ENCODE measurements at places on chromosomes 12 and 14. TPM values are rescaled to one million over a fixed set of nuclear protein-coding genes. Genes with fewer than 3 reads are reported as not detected.

DNA sequence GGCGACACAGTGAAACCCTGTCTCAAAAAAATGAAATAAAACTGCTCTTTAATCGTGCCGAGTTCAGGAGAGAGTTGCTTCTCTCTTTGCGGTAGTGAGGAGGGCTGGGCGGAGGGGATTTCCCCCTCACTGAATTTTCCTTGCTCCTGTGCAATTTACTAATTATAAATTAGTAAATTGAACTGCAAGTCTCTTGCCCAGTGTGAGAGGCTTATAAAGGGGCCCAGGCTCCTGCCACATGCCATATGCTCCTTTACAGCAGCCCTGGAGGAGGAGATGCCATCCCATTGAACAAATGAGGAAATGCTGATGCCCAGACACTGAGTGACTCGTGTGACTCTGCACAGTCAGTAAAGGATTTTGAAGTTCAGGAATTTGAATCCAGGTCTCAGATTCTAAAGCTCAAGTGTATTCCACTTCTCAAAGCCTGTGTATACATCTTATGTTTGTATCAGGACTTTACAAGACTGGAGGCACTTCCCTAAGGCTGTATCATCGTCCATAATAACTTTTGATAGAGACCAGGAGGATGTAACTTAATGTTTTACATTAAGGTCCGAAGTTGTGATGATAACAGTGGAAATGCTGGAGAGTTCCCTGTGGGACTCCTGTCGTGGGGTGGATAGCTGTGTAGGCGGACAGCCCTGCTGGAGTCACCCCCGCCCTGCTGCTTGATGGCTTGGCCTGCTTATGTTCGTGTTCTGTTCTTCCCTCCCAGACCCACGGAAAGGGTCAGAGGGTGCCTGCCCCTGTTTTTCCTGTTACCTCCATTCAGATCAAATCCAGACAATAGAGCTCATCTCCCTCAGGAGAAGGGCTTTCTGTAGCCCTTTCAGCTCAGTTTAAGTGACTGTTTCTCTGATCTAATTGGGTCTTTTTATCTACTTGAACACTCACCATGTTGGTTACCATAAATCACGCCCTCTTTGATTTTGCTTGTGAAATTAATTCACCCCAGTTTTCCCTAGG is 13.9 kb downstream of the PELI2 start:
- DNase-seq, result no peak

DNA sequence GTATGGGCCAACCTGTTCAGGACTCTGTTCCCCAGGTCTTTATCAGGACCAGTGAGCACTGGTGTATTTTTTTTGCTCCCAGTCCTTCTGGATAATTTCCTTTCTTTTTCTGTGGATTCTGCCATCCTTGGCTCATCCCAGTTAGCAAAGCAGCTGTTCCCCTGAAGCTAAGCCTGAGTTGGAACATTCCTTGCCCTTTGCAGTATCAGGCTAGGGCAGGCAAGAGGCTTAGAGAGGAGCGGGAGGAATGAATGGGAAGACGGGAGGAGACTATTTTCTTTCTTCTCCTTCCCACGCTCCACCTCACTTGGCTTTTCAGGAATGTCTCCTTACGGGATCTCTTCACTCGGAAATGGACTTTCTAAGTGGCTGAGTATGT is 29.2 kb downstream of the ERG28 start:
- no peak for DNase-seq

- no peak for DNase-seq
Observed at GRCh38 chr14:84375235-84375634, 1154.7 kb upstream of the FLRT2 start.

DNA sequence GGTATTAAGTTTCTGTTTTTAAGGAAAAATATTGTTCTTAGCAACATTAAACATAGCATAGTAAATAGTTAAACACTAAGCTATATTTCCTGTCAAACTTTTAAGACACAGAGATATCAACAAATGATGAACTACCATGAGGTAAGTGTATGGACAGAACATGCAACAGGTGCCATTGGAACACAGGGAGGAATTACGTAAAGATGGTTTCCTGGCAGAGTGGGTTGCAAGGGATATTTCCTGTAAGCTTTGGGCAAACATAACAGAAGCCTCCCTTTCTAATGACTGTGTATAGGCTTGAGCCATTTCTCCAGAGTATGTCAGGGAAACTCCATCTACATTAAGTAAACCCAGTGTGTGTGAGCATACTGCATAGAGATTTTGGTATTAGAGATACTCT is 31.7 kb upstream of the HELB start:
- no peak for DNase-seq

- peak; percentile 83 for DNase-seq
Observed at GRCh38 chr12:10189653-10190052, 10.8 kb downstream of the TMEM52B start.

DNA sequence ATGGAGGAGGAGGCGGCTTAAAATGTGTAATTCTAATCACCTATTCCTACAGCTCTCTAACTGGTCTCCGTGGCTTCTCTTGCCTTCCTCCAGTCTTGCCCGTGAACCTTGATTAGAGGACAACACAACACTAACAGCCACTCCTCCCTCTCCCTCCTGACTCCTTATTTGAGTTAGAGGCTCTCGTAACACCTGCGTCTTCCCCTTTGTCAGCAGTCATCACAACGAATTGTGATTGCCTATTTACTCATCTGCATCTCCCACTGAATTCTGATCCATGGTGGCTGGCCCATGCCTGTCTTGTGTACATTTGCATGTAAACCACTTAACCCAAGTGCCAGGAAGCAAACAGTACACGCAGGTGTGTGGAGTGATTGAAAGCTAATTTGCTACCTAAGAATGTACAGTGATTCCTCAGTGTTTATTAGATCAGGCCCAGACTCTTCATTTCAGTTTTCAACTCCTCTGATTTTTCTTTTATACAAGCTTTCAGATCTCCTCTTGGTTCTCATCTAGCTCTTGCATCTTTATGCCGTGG is 154.5 kb downstream of the MON2 start:
- DNase-seq, result no peak

- DNase-seq, result no peak
Observed at GRCh38 chr14:69895109-69895508, 15.9 kb downstream of the SMOC1 start.

DNA sequence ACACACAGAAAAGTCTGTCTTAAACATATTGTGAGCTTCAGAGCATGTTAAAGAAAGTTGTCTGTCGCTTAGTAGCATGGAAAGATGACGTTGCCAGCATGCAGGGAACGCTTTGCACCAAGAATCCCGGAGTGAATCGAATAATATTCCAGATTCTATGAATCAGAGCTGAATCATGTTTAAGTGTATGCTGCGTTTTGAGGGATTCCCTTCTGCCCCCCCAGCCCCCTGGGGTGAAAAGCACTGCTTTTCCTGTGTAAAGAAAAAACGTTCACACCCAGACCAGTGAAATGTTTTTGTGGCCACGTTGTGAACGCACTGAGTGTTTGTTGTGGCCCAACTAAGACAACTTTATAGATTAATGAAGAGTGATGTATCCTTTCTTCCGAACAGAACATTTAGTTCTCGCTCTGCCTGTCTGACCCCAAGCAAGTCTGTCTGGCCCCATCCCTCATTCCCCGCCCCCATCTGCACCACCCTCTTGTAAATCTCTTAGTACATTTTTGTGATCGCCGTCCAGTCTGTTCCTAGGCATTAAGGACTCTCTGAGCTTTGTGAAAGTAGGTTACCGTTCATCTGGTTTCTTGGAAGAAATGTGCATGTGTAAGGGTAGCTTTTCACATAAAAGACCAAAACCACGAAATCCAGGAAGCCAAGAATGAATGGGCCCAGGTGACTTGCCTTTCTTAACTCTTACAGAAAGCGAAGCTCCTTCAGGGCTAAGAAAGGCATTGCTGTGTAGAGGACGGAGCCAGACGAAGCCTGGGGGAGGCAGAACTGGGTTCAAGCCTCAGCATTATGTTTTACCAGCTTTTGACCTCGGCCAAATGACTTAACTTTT is 103.0 kb downstream of the SAMD4A start:
- DNase-seq, result peak; percentile 83

GRCh38 chr14:105547741-105548169 is 21.4 kb downstream of the TMEM121 start:
- no peak for DNase-seq

- DNase-seq, result no peak
Observed at GRCh38 chr14:21734457-21735074, 60.9 kb upstream of the OR4E1 start.

- no peak for DNase-seq
Observed at GRCh38 chr14:76995279-76996035, 33.1 kb downstream of the IRF2BPL start.

GRCh38 chr12:7937833-7938506 is 2.0 kb upstream of the SLC2A3 start:
- DNase-seq, result no peak

GRCh38 chr12:107731366-107731765 is 29.6 kb downstream of the PRDM4 start:
- no peak for DNase-seq

GRCh38 chr14:20611277-20611676 is 20.1 kb upstream of the RNASE12 start:
- DNase-seq, result no peak

DNA sequence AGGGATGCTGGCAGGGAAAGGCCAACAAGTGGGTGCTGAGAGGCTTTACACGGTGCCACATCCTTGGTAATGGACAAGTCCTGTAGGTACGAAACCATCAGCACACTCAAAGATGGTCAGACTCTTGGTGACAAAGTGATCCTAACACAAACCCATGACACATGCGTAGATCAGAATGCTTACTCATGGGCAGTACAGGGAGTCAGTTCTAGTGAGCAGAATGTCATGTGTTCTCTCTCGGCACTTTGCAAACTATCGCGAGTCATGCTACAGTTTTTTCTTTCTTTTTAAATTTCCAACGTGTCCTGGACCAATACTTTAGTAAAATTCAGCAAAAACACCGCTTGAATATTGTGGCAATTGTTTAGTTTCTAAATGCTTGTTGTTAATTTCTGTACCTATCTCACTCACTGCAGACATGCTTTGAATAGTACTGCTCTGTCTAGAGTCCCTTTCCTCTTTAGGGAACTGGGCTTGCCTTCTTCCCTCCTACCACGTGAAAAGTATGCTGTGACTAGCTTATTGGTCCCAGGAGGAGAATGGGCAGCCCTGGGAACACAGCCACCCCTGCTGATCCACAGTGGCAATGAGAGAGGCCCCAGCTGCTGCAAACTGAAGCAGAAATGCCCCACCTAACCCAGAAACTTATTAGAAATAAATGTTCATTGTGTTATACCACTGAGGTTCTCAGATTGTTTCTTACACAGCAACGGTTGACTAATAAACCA is 62.4 kb downstream of the UBR7 start:
- no peak for DNase-seq

DNA sequence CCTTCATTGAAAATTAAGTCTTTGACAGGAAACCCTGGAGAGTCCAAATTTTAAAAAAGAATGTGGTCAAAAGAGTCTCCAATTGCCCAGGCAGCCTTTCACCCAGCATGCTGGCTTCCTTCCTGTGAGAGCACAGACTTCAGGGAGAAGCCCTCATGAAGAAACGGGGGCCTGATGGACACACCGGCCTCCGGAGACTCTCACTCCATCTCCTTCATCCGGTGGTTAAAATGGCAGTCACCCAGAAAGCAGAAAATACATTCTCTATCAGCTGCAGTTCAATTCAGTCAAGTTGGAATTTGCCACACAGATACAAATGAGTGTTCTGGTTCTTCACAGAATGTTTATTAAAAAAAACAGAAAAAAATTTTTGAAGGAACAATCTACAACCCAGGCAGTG is 56.5 kb downstream of the CPM start:
- no peak for DNase-seq

- DNase-seq, result no peak
Observed at GRCh38 chr12:1428671-1429070, 165.7 kb downstream of the FBXL14 start.

- no peak for DNase-seq
Observed at GRCh38 chr12:66775871-66776270, 97.0 kb upstream of the GRIP1 start.

- DNase-seq, result no peak
Observed at GRCh38 chr14:58662018-58662417, 24.3 kb downstream of the DACT1 start.

- DNase-seq, result no peak
Observed at GRCh38 chr12:8453796-8454195, 2.0 kb upstream of the CLEC6A start.

DNA sequence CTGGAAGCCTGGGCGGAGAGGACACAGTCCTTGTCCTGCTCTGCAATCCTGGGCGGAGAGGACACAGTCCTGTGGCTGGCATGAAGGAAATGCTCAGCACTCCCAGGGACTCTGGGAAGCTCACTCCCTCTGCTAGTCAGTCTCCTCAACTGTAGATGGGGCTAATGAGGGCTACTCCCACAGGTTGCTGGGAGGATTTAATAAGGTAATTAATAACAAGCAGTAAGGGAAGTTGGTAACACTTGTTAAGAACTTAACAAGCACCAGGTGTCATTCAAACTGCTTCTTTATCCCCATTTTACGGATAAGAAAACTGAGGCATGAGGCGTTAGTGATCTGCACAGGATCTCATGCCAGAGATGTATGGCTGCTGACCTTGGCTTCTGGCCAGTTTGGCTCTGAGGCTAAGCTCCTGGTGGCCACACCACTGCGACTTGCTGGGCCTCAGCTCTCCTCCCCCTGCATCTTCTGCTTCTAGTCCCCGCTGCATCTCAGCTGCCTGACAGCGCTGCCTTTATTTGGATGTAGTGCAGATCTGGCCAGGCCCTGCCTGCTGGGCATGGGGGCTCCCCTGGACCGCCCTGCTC is 54.1 kb upstream of the BEGAIN start:
- no peak for DNase-seq

GRCh38 chr14:44812672-44813071 is 149.1 kb downstream of the KLHL28 start:
- DNase-seq, result no peak

The VRTN gene
- not detected for total RNA-seq

The FAM181A gene
- total RNA-seq, result not detected

The PPP1R1A gene
- 3.7 TPM for total RNA-seq

The NOVA1 gene
- total RNA-seq, result 12.1 TPM

The POTEM gene
- total RNA-seq, result not detected

The OR4E2 gene
- total RNA-seq, result not detected

The LRRIQ1 gene
- total RNA-seq, result not detected

The ALX1 gene
- not detected for total RNA-seq

The NDUFB1 gene
- 92.3 TPM for total RNA-seq

The IFNG-AS1 gene
- not detected for total RNA-seq

The AHSA1 gene
- total RNA-seq, result 85.3 TPM

The TGM1 gene
- total RNA-seq, result 0.14 TPM

The GDF3 gene
- not detected for total RNA-seq

Data from posterior vena cava (tissue), 2 donors.